Dermis blood vessel endothelial cell (primary cell): ENCODE measurements at places on chromosomes 1 and 21. TPM values are rescaled to one million over a fixed set of nuclear protein-coding genes. Genes with fewer than 3 reads are reported as not detected.

DNA sequence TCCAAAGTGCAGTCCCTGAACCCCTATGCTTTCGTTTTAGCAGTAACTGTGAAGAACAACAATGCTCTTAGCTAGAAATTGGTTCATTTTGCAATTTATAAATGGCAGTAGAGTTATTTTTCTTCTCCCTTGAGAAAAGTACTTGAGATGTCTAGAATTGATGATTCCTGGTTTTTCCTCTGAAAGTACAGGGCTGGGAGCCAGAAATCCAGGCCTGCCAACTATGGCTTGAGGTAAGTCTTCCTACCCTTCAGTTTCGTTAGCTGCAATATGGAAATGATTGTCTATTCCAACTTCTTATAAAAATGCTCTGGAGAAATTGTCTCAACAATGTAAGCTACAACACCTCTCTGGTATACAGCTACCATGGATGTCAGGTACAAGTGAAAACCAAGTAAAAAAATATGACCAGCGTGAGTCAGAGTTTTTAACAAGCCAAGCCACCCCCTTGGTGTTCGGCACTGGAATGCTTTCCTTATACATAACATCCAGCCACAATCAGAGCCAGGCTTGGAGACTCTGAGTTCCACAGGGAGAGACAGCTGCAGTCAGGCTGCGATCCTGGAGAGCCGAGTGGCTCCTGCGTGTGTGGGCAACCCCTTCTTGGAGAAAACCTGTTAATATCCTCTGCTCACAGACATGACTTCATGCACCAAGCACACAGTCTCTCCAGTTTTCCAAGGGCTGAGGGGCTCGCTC lies 22.0 kb downstream of the TSPAN2 start:
- DNase-seq: no peak

GRCh38 chr21:27528697-27529096 lies 561.8 kb upstream of the ADAMTS5 start:
- DNase-seq: no peak

- peak; percentile 76 for DNase-seq
Measured at GRCh38 chr1:155379631-155380090, 59.0 kb downstream of the RUSC1 start.

- DNase-seq: peak; percentile 43
Measured at GRCh38 chr1:157403203-157403602, 149.1 kb downstream of the FCRL5 start.

- DNase-seq: no peak
Measured at GRCh38 chr1:38512789-38513188, 346.8 kb downstream of the RRAGC start.

Gene OMA1
- 16.7 and 21.3 TPM in 2 replicates for total RNA-seq

Gene OLFM3
- total RNA-seq: not detected in 2 replicates

Gene SLAMF8
- total RNA-seq: not detected in 2 replicates
